Ascending aorta (tissue), 2 donors: ENCODE measurements at places on chromosomes 6 and 20.

DNA sequence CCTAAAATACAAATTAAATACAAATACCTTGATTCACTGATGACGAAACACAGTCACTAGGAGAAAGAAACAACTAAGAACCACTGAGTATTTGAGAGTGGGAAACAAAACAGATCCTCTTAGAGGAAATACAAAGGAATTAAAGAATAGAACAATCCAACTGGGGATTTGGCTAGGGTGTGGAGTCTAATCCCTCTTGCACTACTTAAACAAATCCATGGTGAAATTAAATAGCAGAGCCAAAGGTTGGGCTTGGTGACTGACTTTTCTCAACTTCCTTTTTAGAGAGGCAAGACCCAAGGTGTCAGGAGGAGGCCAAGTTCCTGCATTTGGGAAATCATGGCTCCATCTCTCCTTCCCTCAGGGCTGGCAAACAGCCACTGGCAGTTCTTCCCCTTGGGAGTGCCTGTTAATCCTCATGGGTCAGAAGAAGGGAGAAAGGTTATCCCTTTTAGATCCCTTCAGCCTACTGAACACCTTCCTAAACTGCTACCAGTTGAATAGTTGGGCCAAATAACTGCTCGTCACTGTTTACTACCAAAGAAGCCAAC, 101.2 kb upstream of the TRAF3IP2 start:
- no peak for DNase-seq

DNA sequence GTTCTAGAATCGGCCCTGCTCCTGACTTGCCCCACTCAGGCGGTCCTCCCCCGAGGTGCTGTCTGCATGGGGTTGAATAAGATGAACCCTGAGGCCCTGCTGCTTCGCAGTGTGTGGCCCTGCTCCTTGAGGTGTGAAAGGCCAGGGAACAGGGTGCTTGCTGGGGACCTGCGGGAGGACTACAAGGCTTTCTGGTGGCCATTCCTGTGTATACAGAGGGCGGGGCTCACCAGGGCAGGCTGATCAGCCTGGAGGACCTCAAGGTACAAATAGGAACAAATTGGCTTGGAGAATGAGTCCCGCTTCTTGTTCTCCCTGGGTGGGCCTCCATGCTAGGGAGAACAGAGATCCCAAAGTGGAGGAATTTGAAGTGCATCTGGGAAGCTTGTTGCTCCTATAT, 5.7 kb downstream of the NOTCH4 start:
- no peak for DNase-seq

GRCh38 chr6:50936277-50936681, 117.6 kb downstream of the TFAP2B start:
- no peak for DNase-seq

DNA sequence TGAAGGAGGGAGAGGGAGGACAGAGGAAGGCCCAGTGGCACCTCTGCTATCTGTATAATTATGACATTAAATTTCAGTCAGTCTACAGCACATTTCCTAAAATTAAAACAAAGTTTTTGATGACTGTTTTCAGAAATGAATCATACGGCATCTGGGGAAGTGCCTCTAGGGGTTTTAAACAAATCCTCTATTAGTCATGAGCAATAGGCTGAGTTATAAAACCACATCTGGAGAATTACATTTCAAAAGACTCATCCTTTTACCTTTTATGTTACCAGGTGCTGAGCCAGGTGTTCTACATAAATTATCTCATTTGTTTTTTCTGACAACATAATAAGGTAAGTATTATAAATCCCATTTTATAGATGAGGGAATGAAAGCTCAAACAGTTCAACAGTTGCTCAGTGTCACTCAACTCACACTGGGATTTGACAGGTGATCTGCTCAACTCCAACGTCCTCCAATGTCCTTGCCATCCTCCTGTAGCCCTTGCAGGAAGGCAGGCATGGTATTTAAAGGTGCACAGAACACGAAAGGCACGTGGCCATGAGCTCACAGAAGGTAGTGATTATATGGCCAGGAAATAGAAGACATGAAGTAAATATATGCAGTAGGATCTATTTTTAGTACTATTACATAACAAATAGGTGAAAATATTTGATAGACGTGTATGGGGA, 184.2 kb upstream of the MAN1A1 start:
- no peak for DNase-seq

- DNase-seq, result no peak
These were observed 368.2 kb downstream of the SYNE1 start for GRCh38 chr6:152268846-152269442.

- DNase-seq, result no peak
These were observed 197.7 kb downstream of the TAF4 start for GRCh38 chr20:61868006-61868405.

DNA sequence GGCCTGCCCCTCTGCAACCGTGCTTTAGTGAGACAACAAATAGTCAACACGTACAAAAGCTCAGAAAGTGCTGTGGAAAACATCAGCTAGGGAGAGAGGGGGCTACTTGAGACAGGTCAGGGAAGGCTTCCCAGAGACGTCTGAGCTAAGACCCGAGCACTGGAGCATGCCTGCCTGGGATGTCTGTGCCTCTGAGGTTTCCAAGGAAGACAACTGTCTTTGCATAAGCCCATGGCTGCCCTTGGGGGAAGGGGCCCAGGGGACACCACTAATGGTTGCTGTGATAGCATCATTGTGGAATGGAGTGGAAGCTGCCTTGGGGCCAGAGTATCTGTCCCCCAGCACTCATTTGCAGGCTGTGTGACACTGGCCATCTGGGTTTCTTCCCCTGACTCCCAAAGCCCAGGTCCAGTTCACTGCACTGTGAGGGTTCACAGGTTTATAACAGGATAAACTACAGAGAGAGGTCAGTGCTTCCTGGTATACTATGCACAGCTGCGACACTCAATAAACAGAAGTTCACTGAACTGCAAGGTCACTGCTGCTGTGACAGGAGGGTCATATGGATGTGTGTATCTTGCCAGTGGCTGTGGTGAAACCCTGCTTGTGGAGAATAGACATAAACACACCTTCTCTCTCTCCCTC, 1.5 kb upstream of the ARFGEF2 start:
- no peak for DNase-seq

- DNase-seq, result no peak
These were observed 1.8 kb upstream of the ABT1 start for GRCh38 chr6:26594730-26595632.

DNA sequence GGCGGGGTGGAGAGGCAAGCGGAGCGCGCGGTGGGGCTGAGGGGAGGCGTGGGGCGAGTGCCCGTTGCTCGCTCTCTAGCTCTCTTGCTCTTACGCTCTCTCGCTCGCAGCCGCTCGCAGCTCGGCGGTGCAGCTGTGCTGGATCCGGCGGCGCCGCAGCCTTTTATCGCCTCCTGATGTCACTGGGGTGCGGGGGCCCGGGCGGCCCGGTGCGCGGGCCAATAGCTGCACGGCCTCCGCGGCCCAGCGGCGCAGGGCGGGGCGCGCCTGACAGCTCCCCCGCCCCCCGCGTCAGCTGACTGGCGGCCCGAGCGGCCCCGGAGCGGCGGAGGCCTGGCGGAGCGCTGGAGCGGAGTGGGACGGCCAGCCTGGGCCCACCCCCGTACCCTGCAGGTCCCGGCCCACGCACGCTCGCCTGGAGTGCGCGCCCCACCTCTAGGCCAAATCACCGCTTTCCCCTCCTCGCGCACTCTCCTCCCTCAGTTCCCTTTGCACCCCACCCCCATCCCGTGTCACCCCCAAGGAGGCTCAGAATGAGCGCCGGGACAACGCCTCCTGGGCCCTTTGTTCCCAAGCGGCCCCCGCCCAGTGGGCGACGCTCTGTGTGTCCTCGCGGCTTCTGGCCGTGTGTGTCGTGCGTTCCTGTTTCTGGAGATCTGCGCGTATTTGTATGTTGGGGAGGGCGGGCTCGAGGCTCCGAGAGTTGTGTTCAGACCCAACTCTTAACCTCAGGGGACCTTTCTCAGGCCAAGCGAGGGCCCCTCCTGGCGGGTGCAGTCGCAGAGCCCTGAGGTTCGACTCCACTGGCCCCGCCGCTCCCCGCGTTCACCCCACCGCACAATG, at the start of gene MAFB:
TSS of gene MAFB (minus strand) at position 137 of the 843 bp plus-strand sequence. CDS start 386 bp downstream, outside the sequence.
- DNase-seq, result peak; percentile 82

GRCh38 chr20:47493175-47493962, 8.3 kb upstream of the NCOA3 start:
- DNase-seq, result peak; percentile 90

DNA sequence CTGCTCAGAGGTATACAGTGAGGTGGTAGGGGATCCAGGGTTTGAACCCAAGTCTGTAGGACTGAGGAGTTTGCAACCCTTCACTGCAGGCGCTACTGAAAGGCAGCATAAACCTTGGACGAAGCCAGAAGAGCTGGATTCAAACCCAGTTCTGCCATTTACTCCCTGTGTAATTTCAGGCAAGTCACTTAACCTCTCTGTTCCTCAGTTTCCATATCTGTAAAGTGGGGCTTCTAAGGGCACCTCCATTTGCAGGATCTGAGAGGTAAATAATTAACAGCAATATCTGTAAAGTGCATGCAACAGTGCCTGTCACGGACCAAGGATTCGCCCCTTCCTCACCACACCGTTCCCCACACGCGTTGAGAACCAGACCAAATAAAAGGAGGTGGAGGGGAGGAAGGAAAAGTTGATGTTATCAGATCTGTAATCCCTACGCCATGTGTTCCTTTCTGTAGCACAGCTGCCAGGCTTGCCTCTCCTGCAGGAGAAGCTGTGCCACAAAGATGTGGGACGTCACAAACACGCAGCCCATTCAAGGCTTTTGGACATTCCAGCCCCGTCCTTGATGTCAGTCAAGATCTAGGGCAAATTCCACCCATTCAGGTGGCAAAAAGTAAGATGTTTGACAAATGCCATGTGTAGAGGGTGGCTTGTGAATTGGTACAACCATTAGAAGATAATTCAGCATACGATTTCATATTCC, 9.8 kb downstream of the RIPOR3 start:
- DNase-seq, result no peak

- no peak for DNase-seq
These were observed 20.2 kb downstream of the RNF8 start for GRCh38 chr6:37373822-37374471.

DNA sequence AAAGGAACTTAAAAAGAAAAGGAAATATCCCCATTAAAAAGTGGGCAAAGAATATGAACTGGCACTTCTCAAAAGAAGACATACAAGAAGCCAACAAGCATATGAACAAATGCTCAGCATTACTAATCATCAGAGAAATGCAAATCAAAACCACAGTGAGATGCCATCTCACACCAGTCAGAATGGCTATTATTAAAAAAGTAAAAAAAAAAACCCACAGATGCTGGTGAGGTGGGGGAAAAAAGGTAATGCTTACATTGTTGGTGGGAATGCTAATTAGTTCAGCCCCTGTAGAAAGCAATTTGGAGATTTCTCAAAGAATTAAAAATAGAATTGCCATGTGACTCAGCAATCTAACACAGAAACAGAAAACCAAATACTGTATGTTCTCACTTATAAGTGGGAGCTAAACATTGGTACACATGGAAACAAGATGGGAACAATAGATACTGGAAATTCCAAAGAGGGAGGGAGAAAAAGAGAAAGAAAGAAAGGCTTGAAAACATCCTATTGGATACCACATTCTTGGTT, 437.1 kb downstream of the GRIK2 start:
- DNase-seq, result no peak

DNA sequence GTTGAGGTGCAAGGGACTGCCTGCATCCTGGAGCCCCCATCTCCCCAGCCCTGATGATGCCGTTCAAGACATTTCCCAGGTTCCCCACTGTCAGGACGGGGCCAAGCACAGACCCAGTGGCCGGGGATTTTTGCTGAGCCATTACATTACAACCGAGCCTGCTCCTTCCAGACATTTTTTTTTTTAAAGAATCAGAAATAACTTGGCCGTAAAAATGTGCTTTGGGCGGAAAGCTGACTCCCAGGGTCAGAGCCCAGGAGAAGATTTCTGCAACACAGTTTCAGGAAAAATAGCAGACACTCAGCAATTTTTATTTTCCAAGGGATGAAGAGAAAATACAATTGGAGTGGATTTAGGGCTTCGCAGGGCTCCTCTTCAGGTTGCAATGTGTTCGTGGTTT, 87.9 kb downstream of the LRFN2 start:
- no peak for DNase-seq

DNA sequence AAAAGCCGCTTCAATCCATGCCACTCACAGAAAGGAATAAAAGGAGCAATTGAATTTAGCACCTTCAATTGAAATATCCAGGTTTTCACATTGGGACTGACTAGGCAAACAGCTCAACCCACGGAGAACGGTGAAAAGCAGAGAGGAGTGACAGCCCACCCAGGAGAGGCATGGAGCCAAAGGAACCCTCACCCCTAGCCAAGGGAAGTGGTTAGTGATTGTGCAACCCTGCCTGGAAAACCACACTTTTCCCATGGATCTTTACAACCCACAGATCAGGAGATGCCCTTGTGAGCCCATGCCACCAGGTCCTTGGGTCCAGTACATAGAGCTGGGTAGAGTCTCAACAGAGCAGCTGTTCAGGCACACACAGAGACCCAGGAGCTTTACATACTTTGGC, 911.8 kb downstream of the EPHA7 start:
- no peak for DNase-seq

DNA sequence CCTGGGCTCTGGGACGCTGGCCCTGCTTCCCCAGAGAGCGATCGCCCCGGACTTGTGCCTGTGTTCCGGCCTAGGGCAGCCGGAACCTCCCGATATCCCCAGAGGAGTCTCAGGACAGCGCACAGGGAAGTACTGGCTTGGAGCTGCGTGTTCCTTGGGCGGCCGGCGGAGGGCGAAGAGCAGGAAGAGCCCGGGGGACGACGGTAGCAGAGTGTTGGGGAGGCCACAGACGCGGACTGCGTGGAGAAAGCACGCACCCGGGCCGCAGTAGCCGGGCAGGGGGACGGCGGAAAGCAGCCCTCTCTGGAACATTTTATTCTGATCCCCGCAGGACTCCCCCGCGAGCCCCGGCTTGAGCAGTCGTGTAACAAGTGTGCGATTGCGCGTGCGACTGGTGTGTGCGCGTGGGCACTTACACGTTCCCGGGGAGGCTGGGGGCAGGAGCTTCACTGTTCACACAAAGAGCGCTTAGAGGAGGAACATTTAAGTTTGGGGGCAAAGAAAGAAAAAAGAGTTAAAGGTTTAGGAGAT, 36.1 kb downstream of the NCR2 start:
- DNase-seq, result no peak

- DNase-seq, result no peak
These were observed 399.5 kb downstream of the QKI start for GRCh38 chr6:163813979-163814493.

- no peak for DNase-seq
These were observed 115.6 kb upstream of the PLCB4 start for GRCh38 chr20:8953300-8953699.

- no peak for DNase-seq
These were observed at the start of gene FUT9 for GRCh38 chr6:96015518-96016333. Gene FUT9 (plus strand): TSS chr6:96015974. CDS start chr6:96203156, 187,182 bp downstream.

- DNase-seq, result no peak
These were observed 82.3 kb upstream of the CLDN20 start for GRCh38 chr6:155181498-155181897.

DNA sequence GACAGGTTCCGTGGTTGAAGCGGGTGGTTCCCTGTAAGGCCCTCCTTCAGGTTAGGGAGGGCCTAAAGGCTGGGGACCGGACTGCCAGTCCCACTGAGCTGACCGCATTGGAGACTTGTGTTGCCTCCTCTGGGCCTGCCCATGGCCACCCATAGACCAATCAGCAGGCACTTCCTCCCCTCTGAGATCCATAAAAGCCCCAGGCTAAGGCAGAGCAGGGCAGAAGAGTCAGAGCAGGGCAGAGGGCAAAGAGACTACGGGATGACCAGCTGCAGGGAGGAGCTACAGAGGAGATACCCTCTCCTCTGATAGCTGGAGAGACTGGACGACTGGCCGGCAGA, 537.4 kb downstream of the TENT5A start:
- DNase-seq, result no peak
